ENCODE measurements at places on chromosomes 4 and X.

- DNase-seq: peak; percentile 71
Observed at GRCh38 chr4:136369073-136369472, 1163.2 kb downstream of the PCDH18 start.

GRCh38 chr4:17436750-17437090, 75.2 kb downstream of the QDPR start:
- DNase-seq: no peak

GRCh38 chrX:115679460-115679859, 118.5 kb downstream of the PLS3 start:
- DNase-seq: peak; percentile 41

DNA sequence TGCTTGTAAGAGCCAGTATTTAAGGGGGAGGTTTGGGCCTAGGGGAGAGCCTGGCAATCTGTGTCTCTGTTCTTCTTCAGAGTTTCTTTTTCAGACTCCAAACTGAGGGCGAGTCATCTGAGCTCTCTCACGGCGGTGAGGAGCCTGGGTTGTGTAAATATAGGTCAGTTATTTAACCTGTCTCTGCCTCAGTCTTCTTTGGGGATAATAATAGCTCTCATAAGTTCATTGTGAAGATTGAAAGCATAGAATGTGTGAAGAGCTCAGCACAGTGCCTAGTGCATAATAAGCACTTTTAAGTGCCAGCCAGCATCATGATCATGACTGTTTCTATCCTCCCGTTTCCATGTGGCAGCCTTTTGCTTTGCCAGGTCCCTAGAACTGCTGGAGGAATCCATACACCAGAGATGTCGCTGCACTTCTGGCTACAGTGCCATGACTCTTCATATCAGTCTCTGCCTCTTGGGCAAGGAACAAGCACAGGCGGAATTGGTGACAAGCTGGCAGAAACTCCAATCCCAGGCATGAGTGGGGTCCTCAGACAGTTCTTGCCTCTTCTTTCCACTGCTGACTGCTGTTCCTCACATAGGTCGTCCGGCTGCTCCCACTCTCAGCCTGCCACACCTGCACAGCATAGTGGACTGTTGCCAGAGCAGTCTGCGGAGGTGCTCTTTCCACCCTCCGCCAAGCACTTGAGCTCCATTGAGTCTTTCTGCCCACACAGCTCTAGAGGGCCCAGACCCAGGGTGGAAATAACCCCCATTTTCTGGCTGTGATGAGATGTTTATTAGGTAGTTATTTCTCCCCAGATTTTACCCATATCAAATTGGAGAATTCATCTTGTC, 103.7 kb upstream of the MAML3 start:
- no peak for DNase-seq

GRCh38 chr4:11301075-11301660, 127.5 kb downstream of the HS3ST1 start:
- no peak for DNase-seq

GRCh38 chrX:3550160-3550751, 163.2 kb downstream of the PRKX start:
- no peak for DNase-seq

GRCh38 chrX:119389871-119390501, 9.2 kb upstream of the SLC25A43 start:
- no peak for DNase-seq

DNA sequence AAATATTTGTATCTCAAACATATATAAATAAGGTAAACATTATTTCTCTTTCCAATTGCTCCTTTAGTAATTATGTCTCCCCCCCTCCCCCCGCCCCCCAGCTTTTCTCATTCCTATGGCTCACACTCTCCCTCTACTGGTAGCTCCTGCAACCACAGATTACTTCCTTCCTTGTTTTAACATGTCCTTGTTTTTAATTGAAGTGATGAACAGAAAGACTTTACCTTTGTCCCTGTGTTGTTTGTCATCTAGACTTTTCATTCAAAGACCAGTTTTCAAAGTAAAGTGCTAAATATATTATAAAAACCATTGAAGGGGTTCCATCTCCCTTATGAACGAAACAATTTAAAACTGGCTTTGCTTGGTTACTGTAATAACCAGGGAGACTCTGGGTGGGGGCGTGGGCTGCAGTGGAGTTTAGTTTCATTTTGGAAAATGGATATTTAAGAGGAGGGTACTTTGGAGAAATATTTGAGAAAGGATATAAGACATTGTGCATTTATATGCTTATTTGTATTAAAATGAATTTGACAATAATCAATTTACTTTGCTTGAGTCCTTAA, 352.9 kb downstream of the RAPGEF2 start:
- peak; percentile 73 for DNase-seq

GRCh38 chr4:47145630-47146029, 114.3 kb downstream of the GABRB1 start:
- DNase-seq: peak; percentile 75

GRCh38 chr4:181146051-181146450, 1097.2 kb upstream of the TENM3 start:
- DNase-seq: no peak

- no peak for DNase-seq
Observed at GRCh38 chr4:70984589-70984988, 8.9 kb upstream of the DCK start.

DNA sequence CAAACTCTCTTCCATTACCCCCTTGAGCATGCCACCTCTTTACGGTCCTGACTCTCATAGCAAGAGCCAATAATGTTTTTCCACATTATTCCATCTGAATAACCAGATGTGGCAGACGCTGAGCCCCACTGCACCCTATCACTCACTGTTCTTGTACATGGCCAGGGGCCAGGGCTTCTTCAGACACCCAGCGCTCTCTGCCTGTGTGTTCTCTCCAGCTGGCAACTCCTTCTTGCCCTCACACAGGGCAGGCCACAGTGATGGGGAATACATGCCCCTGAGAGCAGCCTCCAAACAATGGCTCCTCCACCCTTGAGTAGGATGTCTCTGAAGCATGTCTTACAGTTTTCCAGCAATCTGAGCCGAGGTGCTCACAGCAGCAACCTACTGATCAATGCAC, 50.8 kb upstream of the STIM2 start:
- DNase-seq: no peak

GRCh38 chrX:47191806-47192401, 1.7 kb upstream of the UBA1 start:
- no peak for DNase-seq

- DNase-seq: peak; percentile 4
Observed at GRCh38 chrX:138711399-138712347, at the start of gene FGF13. TSS of gene FGF13 (minus strand) at chrX:138711717. CDS start at chrX:138711003, 714 bp downstream.

GRCh38 chrX:33465137-33465536, 253.8 kb upstream of the DMD start:
- no peak for DNase-seq

- DNase-seq: no peak
Observed at GRCh38 chrX:22730542-22730941, 269.2 kb upstream of the DDX53 start.

- DNase-seq: no peak
Observed at GRCh38 chr4:788636-789297, 37.2 kb downstream of the CPLX1 start.

DNA sequence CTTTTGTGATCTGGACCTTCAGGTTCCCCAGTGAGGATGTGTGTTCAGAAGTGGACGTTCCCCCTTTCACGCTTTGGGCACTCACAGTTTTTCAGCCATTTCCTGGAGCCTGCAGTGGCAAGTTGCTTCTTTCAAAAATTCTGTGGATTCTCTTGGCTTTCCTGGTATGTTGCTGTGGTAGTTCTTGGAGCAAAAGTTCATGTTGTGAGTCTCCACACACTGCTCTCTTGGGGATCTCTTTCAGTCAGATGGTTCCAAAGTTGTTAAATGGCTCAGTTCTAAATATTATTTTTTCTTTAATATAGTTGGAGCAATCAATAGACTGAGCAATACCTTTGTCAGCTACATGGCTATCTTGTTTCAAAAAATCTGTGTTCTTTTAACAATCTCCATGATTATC, 28.5 kb upstream of the BANK1 start:
- DNase-seq: no peak

DNA sequence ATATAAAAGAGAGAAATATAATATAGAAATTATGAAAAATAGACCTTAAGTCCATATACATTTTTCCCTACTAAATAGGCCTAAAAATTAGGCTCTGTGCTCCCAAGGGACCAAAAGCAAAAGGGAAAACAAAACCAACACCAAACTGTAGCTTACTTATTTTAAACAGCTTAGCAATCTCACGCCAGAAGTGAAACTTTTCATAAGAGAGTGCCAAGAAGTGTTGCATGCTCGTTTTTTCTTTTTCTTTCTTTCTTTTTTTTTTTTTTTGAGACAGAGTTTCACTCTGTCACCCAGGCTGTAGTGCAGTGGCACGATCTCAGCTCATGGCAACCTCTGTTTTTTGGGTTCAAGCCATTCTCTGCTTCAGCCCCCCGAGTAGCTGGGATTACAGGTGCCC, 250.4 kb downstream of the TMA16 start:
- no peak for DNase-seq

DNA sequence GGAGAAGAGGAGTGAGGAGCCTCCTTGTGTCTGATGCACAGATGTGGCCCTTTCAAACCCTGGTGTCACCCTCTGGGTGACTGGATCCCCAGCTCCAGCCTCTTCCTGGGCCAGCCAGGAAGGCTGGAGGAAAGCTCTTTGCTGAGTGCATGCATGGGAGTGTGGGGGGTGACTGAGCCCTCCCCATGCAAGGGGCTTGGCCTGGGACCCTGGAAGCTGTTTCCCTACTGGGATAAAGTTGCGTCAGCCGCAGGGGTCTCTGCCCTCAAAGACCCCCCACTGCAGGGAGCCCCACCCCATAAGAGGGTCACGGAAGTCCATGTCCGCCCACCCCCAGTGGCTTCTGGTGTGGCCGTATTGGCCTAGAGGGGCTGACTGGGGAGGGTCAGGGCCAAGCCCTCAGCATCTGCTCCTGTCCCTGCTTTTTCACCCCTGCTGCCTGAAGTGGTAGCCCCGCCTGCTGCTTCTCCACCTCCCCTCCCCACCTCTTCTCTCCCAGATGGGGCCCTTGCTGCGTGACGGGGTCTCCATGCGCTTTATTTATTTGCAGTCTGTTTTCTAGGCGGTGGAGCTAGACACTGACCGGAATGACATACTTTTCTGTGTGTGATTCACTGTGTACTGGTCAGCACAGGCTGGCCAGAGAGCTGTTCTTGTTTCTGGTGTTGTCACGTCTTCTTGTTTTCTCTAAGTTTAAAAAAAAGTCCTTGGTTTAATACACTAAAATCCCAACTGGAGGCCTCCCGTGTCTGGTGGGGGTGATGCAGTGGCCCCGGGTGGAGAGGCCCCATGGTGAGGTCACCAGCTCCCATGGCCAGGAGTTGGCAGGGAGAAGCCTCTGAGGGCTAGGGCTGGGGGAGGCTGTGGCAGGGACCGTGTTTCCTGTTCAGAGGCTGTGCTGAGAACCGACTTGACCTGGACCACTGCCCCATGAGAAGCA, 3.6 kb downstream of the SMIM10L2A start:
- DNase-seq: no peak
